ENCODE measurements at places on chromosomes 12 and 14.

GRCh38 chr14:96354246-96354645 is 8.9 kb downstream of the ATG2B start:
- H3K4me1 ChIP-seq = no peaks in the 10 kb centered on the region
- no peak for DNase-seq
- no peaks in the 10 kb centered on the region for H3K36me3 ChIP-seq
- H3K4me3 ChIP-seq = no peak overlapping the region
- H3K27ac ChIP-seq = no peak overlapping the region

GRCh38 chr14:73764406-73765280 is 50.5 kb upstream of the PNMA1 start:
- H3K27ac ChIP-seq = peak overlapping the region; percentile 82
- H3K4me3 ChIP-seq = no peak overlapping the region
- H3K4me1 ChIP-seq = peaks cover 81% of the 10 kb centered on the region
- no peaks in the 10 kb centered on the region for H3K27me3 ChIP-seq

DNA sequence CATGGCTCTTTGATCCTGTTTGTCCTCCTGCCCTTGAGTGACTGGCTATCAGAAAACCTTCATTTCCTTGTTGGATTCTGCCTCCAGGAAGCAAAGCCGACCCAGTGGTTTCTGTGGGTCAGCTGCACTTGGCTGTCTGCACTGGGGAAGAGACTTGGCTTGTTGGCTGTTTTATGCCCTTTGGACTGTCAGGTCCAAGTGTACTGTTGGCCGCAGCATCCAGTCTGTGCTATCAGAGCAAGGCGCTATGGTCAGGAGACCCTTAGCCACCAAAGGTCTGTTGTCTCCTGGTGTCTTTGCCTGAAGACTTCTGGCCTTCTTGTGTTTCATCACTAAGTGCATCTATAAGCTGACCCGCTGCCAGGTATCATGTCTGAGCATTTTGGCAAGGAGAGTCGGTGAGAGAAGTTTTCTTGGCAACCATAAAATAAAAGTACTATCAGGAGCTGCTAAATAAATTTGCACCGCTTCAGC is 177.4 kb upstream of the HIF1A start:
- H3K4me3 ChIP-seq = no peak overlapping the region
- no peaks in the 10 kb centered on the region for H3K27me3 ChIP-seq
- peaks cover 34% of the 10 kb centered on the region for H3K4me1 ChIP-seq
- H3K36me3 ChIP-seq = no peaks in the 10 kb centered on the region
- H3K27ac ChIP-seq = no peak overlapping the region
- DNase-seq = no peak

DNA sequence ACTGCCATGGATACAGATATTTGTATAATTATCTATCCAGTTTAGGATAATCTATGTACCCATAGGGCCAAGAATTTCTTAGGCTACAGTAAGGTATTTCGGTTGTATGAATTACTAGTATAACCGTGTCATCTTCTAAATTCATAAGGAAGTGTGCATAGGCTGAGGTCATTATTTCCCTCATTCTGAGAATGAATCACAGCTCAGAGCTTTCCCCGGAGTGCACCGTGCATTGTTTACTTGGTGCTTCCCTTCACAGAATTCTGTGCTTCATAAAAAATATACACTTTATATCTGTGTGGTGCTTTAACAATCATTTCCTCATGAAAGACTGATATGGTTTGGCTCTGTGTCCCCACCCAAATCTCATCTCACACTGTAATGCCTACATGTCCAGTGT is 514.1 kb downstream of the ETNK1 start:
- no peaks in the 10 kb centered on the region for H3K27me3 ChIP-seq
- H3K4me1 ChIP-seq = no peaks in the 10 kb centered on the region
- no peak overlapping the region for H3K27ac ChIP-seq
- DNase-seq = no peak

DNA sequence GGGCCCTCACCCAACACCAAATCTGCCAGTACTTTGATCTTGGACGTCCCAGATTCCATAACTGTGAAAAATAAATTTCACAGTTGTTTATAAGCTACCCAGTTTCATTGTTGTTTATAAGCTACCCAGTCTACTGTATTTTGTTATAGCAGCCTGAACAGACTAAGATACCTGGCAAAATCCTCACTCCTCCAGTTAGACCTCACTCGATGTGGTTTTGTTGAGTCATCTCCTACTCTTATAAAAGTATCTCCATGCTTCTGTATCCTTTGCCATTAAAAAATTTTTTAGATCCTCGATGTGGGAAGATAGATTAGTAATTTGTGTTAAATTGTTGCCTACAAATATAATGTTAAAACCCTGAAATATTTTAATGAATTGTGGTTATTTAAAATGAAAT is 16.0 kb downstream of the TXNDC16 start:
- H3K27ac ChIP-seq = no peak overlapping the region
- no peak overlapping the region for H3K4me3 ChIP-seq
- DNase-seq = no peak
- no peaks in the 10 kb centered on the region for H3K27me3 ChIP-seq

- H3K27ac ChIP-seq = no peak overlapping the region
- no peaks in the 10 kb centered on the region for H3K36me3 ChIP-seq
- peaks cover 20% of the 10 kb centered on the region for H3K4me1 ChIP-seq
Observed at GRCh38 chr12:93772003-93772700, 95.0 kb downstream of the CRADD start.

DNA sequence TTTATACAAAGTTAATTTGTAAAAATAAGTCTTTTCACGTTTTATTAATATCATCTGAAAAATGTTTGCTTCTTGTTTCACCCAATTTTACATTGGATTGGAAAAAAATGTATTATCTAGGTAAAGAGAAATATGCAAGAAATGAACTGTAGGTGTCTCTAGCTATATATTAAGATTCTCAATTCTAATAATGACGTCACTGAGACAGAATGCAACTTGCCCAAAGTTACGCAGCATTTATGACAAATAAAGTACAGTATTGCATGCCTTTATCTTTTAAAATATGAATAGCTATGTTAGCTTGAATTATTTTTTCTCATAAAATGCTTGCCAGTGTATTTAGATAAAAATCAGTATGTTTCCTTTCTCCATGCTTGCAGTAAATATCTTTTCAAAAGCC is 728.8 kb downstream of the RERGL start:
- no peaks in the 10 kb centered on the region for H3K27me3 ChIP-seq
- H3K27ac ChIP-seq = no peak overlapping the region
- H3K36me3 ChIP-seq = no peaks in the 10 kb centered on the region
- H3K4me1 ChIP-seq = no peaks in the 10 kb centered on the region
- H3K4me3 ChIP-seq = no peak overlapping the region
- no peak for DNase-seq

GRCh38 chr14:78135450-78135891 is 34.7 kb upstream of the NRXN3 start:
- H3K27me3 ChIP-seq = no peaks in the 10 kb centered on the region
- H3K4me3 ChIP-seq = no peak overlapping the region
- no peak overlapping the region for H3K27ac ChIP-seq
- DNase-seq = no peak
- H3K36me3 ChIP-seq = no peaks in the 10 kb centered on the region

DNA sequence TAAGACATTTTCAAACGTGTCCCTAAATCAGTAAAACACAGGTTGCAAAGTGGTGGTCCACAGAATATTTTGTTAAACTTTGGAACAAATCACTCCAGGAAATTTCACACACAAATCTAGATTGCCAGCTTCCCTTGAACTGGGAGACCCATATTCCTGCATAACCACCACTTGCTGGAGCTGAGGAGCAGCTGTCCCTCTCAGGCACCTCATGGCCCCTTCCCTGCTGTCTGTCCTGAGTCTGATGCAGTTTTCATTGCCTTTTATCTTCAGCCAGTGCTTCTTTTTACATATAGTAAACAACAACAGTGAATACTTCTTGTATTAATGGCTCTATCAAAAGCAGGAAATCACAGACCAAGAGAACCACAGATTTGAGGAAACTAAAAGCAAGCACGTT is 289.3 kb downstream of the MED13L start:
- H3K27ac ChIP-seq = no peak overlapping the region
- peaks cover 72% of the 10 kb centered on the region for H3K36me3 ChIP-seq
- no peaks in the 10 kb centered on the region for H3K27me3 ChIP-seq

GRCh38 chr14:94145902-94146527 is 16.6 kb upstream of the IFI27L2 start:
- DNase-seq = no peak
- H3K36me3 ChIP-seq = no peaks in the 10 kb centered on the region
- no peaks in the 10 kb centered on the region for H3K27me3 ChIP-seq
- no peak overlapping the region for H3K4me3 ChIP-seq
- no peak overlapping the region for H3K27ac ChIP-seq

GRCh38 chr14:93306812-93307211 is 26.0 kb downstream of the BTBD7 start:
- H3K4me3 ChIP-seq = no peak overlapping the region
- H3K36me3 ChIP-seq = no peaks in the 10 kb centered on the region
- H3K4me1 ChIP-seq = peaks cover 3% of the 10 kb centered on the region
- no peak overlapping the region for H3K27ac ChIP-seq

GRCh38 chr12:70077441-70077840 is 165.8 kb upstream of the CNOT2 start:
- no peaks in the 10 kb centered on the region for H3K36me3 ChIP-seq
- H3K27me3 ChIP-seq = no peaks in the 10 kb centered on the region
- H3K4me1 ChIP-seq = no peaks in the 10 kb centered on the region
- no peak overlapping the region for H3K4me3 ChIP-seq
- H3K27ac ChIP-seq = no peak overlapping the region

- peaks cover under 1% of the 10 kb centered on the region for H3K36me3 ChIP-seq
- H3K4me3 ChIP-seq = peak within 1 kb of the TSS; percentile 77
- H3K27me3 ChIP-seq = peaks cover 37% of the 10 kb centered on the region
- DNase-seq = peak; percentile 92
- peak within 1 kb of the TSS; percentile 86 for H3K27ac ChIP-seq
Observed at GRCh38 chr12:4273652-4274395, at the start of gene CCND2. TSS of gene CCND2 (plus strand) at chr12:4273762. CDS start at chr12:4274041, 279 bp downstream.
